Neural progenitor cell (in vitro differentiated cells): ENCODE measurements at places on chromosomes 5 and 9. TPM values are rescaled to one million over a fixed set of nuclear protein-coding genes. Genes with fewer than 3 reads are reported as not detected.
A peak's percentile ranks its signal among the peaks of the same experiment; 100 is the strongest.

PRRT1B gene
- total RNA-seq = not detected in 2 replicates

MCTP1 gene
- total RNA-seq = 2.9 and 3.7 TPM in 2 replicates

PCDHA13 gene
- total RNA-seq = 1.9 and 2.3 TPM in 2 replicates

COL27A1 gene
- 4.3 and 16.2 TPM in 2 replicates for total RNA-seq

DNA sequence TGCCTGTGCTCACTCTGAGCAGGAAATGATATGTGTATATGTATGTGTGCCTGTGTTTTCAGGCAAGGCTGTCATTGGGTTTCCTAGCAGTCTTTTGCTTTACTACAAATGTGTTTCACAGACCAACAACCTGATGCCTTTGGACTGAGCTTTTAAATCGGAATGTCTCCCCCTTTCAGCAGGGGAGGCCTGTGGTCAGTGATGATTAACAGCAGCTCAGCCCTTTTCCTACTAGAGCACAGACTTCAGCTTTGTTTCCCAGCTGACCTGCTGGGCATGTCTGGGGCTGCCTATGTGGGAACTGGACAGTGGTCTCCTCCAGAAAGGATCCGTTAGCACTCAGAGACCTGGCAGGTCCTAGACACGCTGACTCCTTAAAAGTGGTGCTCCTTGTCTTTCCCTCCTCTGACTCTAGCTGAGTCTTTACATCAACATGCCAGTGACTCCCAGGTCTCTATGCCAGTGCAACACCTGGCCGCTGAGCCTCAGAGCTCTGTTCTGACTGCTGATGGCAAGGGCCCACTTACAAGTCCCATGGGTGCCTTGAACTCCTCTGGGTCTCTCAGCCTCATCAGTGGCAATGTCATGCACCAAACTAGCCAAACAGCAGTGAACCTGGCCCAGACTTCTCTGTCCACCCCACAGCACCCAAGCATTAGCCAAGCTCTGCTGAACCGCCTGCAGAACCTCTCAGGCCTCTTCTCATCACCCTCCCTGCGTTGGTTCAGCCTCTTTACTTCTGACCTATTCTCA, 7.7 kb downstream of the MACROH2A1 start:
- H3K36me3 ChIP-seq = no peaks in the 10 kb centered on the region
- H3K27ac ChIP-seq = no peak overlapping the region
- no peak overlapping the region for H3K4me3 ChIP-seq
- H3K27me3 ChIP-seq = peaks cover 1% of the 10 kb centered on the region
- DNase-seq = peak; percentile 26
- H3K4me1 ChIP-seq = peaks cover 3% of the 10 kb centered on the region

GRCh38 chr9:16825971-16826625, 44.4 kb downstream of the BNC2 start:
- no peaks in the 10 kb centered on the region for H3K27me3 ChIP-seq
- DNase-seq = peak; percentile 82
- H3K4me3 ChIP-seq = peak overlapping the region; percentile 7
- H3K36me3 ChIP-seq = no peaks in the 10 kb centered on the region
- H3K4me1 ChIP-seq = peaks cover 48% of the 10 kb centered on the region

- H3K36me3 ChIP-seq = no peaks in the 10 kb centered on the region
- H3K27me3 ChIP-seq = no peaks in the 10 kb centered on the region
- H3K27ac ChIP-seq = no peak overlapping the region
- DNase-seq = no peak
- no peak overlapping the region for H3K4me3 ChIP-seq
- peaks cover 27% of the 10 kb centered on the region for H3K4me1 ChIP-seq
Observed at GRCh38 chr9:134811079-134811672, 69.4 kb upstream of the FCN2 start.
